ENCODE measurements at places on chromosomes 16 and 17.
A peak's percentile ranks its signal among the peaks of the same experiment; 100 is the strongest.

DNA sequence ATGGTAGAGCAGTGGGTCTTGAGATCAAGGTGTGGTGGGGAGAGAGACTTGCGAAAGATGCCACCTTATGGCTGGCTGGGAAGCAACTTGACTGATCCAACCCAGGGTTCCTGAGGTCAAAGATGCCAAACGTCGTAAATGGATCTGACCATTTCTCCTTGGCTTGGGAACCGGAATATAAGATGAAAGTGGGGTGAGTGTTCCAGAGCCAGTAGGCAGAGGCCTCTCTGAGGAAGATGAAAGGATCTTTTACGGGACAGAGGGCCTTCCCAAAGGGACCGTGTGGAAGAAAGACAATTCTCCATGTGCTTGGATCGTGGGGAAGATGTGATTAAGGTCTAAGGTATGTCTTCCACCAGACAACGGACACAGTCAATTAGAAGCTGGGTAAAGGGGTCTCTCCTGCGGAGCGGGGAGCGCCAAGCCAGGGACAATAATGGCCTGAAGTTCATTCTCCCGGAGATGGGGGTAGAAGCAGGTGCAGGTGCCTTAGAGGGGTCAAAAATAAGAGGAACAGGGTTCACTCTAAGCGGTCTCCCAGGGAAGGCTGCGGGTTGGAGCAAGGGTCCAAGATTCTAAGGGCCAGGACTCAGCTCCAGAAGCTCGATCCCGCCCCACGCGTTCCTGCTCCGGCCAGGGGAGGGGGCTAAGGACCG, 800 bp downstream of the FXR2 start:
- DNase-seq = peak; percentile 20

DNA sequence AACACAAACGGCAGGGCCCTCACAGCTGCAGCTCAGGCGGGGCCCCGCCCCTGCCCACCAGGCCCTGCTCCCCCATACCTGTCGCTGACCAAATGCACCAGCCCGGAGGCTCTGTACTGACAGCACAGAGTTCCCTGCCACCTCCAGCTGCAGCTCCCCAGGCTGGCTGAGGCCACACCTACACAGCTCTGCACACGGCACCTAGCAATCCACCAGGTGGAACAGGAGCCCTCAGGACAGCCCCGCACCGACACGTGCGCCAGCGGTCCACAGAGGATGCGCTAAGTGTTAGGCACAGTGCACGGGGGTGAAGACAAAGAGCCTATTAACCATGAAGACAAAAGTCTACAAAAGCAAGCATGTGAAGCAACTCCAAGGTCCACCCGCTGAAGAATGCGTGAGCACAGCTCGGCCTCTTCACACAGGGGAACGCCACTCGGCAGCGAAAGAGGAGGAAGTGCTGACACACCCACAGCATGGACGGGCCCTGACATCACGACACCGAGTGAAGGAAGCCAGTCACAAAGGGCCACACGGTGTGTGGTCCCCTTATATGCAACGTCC, 5.4 kb downstream of the ZCCHC14 start:
- no peak for DNase-seq

DNA sequence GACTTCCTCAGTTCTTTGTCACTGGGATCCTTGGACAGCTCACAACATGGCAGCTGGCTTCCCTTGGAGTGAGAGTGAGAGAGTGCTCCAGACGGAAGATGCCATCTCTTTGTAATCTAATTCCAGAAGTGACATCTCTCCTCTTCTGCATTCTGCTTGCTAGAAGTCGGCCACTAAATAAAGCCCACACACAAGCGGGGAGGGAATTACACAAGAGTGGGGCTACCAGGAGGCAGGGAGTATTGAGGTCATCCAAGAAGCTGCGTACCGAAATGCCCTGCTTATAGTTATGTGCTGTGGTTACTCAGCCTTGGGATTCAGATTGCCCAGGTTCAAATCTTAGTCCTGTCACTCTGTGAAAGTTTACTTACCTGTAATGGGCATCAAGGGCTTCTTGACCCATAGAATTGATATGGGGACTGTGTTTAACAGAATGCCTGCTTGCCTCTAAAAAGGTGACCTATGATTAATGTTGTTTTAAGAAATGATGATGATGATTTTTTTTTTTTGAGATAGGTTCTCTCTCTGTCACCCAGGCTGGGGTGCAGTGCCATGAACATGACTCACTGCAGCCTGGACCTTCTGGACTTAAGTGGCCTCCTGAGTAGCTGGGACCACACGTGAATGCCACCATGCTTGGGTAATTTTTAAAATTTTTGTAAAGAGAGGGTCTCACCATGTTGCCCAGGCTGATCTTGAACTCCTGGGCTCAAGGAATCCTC, 120.9 kb upstream of the HS3ST2 start:
- no peak for DNase-seq

- DNase-seq = no peak
These were observed 2.6 kb downstream of the ERI2 start for GRCh38 chr16:20803561-20804214.

DNA sequence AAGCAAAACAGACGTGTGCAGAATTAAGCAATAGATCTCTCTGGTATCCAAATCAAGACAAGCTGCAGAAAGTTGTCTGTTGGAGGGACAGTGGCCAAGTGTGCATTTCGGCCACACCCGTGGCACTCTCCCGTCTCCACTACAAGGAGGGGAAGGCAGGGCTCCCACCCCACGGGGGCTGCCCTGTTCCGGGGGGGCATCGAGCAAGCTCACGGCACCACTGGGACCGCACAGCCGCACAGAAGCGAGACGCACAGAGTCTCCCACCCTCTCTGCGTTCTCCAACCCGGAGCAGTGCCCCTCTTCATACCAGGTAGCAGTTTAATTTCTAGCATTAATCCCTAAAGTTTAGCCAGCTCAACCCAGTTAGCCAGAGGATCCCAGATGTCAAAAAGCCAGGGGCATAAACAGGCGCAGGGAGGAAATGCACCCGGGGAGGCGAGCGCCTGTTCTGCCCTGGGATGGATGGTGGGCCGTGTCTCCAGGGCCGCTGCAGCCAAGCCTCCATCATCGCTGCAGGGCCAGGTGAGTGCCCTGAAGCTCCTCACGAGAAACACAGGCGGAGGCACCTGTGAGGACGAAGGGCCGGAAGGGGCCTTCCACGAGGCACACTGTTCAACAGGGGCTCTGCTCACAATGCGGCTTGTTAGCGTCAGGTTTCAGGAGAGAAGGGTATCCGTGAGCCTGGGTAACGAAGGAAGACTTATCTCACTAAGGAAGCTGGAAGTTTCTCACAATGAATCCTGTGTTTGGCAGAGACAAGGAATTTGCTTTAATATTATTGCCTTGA, 42.1 kb upstream of the METRNL start:
- no peak for DNase-seq

DNA sequence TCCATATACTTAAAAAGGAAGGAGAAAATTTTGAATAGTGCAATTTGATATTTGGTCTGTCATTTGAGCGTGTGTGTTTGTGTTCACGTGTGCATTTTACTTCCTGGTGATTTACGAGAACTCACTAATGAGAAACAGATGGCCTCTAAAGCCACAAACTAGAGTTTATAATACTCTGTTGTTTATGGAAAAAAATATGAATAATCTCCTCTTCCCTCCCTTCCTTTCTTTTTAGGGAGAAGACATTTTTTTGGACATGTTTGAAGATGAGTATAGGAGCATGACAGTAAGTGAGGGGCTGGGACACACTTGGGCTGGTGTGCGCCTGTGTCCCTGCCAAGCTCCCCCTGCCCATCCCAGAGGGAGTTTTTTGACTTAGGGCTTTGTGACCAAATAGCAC, 102.7 kb downstream of the CLEC16A start:
- no peak for DNase-seq

DNA sequence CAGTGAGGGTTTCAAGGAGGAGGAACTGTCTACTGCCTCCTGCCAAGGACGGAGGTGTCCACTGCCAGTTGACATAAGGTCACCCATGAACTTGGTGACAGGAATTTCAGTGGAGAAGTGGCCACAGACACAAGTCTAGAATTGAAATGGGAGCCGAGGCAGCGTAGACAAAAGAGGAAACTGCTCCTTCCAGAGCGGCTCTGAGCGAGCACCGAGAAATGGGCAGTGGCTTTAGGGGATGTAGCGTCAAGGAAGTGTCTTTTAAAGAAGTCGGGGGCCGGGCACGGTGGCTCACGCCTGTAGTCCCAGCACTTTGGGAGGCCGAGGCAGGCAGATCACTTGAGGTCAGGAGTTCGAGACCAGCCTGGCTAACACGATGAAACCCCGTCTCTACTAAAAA, 3.1 kb upstream of the SERPINF1 start:
- no peak for DNase-seq

DNA sequence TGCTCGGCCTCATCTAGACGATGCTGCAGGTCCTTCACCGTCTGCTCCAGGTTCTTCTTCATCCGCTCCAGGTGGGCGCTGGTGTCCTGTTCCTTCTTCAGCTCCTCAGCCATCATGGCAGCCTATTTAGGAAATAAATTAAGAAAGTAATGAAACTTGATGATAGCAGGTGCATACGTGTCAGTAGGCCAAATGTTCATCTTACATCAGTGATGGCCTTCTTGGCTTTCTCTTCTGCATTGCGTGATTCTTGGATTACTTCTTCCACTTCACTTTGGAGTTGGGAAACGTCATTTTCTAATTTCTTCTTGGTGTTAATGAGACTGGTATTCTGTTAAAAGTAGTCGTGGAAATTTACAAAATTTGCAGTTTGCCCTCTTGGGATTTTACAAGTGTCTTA, 20.1 kb upstream of the MYH13 start:
- DNase-seq = no peak

DNA sequence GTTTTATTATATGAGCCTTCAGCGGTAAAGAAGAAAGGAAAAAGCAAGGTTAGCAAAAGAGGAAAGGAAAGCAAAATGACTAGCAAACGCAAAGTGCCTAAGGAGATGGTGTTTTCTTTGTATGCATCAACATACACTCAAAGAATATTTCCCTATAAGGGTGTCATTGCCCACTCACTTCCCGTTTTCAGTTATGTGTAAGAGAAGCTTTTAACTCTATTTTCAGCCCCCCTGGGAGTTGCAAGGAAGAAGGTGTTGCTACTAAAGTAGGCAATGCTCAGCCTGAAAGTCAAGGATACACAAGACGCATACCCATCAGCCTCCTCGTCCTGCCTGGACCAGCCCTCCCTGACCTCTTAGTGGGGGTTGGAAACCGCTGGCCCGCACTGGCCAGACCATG, 267.7 kb upstream of the ZFHX3 start:
- no peak for DNase-seq

DNA sequence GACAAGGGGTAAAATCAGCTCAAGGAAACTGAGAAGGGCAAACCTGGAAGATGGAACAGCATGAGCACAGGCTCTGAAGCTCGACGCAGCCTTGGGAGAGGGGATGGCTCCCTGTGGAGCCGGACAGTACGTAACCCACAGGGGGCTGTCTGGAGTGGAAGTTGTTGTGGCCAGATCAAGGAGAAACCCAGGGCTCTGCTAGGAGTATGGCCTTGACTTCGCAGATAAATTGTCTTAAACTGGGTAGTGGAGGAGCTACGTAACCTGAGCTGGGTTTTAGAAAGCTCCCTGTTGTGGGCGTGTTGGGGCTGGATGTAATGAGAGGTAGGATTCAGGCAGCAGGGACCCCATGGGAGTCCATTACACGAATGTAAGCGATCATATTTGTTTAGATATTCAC, 25.5 kb upstream of the AXIN2 start:
- DNase-seq = no peak

GRCh38 chr17:5260542-5260941, 21.5 kb upstream of the RABEP1 start:
- no peak for DNase-seq

DNA sequence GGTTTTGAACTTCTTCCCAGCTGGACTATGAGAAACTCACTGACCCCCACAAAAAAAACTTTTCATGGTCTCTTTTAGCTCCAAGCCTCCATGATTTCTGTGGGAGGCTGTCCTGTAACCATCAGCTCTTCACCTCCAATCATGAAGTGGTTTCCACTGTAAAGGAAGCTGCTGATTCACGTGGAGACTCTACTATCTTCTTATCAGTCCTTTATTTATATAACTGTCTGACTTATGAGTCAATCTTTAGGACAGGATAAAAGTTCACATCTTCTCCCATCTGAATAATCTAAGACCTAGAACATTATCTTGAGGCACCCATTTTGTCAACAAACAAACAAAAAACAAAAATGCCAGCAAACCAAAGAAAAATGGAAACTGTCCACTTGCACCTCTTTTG, 409.9 kb downstream of the SLC39A11 start:
- peak; percentile 73 for DNase-seq

- DNase-seq = no peak
These were observed 1011.9 kb downstream of the CDH8 start for GRCh38 chr16:61024180-61024900.

DNA sequence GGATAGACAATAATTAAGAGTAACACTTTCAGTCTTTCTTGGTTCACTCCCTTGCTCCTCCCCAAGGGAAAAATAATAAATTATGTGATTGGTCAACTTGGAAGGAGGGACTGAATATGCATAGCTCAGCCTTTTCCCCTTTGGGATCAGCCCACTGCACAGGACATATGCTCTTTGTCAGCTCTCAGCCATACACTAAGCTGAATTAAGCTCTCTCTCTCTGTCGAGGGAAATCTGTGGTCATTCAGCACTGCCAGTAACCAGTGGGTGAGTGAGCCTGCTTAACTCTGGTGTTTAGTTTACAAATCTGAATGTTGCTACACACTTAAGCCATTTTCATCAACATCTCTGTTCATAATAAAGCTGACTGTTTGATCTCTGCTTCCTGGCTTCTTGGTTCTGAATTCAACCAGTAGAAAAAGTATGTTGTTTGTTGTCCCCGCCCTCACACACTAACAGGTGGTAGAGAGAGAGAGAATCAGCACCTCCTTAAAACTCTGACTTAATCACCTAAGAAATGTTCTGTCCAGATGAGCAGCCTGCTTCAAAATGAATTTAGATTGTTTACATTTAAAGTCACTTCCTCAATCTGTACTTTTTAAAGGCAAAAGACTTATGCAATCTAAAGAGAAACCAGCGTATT, 102.3 kb upstream of the C17orf78 start:
- DNase-seq = no peak

- no peak for DNase-seq
These were observed 139.4 kb downstream of the CCDC182 start for GRCh38 chr17:57605675-57606105.

DNA sequence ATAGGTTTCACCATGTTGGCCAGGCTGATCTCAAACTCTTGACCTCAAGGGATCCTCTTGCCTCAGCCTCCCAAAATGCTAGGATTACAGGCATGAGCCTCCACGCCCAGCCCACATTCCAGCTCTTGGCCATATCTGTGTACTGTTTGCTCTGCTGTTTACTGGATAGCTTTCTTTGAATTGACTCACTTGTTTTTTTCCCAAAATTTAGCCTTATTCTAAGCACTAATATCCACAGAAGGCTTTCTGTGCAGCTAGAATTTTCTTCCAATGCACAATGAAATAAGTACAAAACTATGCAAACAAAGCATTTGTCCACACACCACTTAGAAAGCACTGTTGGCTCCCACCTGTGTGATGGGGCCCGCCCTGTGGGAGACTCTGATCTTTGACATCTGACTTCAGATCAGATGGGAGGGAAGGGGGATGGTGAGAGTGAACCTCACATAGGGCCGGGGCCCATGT, 72.2 kb downstream of the CLEC16A start:
- DNase-seq = no peak

GRCh38 chr16:50281391-50282009, 15.1 kb downstream of the ADCY7 start:
- no peak for DNase-seq
